ENCODE measurements at places on chromosomes 1 and 21.

- no peak for DNase-seq
Measured at GRCh38 chr1:111272081-111272480, 18.6 kb upstream of the CHIA start.

- no peak for DNase-seq
Measured at GRCh38 chr1:235486321-235486720, 17.9 kb downstream of the B3GALNT2 start.

GRCh38 chr1:22388671-22389450 lies 62.8 kb upstream of the ZBTB40 start:
- DNase-seq: no peak

- no peak for DNase-seq
Measured at GRCh38 chr1:203643213-203644045, 16.8 kb downstream of the ATP2B4 start.

- no peak for DNase-seq
Measured at GRCh38 chr1:9293533-9294404, 1.1 kb downstream of the SPSB1 start.

DNA sequence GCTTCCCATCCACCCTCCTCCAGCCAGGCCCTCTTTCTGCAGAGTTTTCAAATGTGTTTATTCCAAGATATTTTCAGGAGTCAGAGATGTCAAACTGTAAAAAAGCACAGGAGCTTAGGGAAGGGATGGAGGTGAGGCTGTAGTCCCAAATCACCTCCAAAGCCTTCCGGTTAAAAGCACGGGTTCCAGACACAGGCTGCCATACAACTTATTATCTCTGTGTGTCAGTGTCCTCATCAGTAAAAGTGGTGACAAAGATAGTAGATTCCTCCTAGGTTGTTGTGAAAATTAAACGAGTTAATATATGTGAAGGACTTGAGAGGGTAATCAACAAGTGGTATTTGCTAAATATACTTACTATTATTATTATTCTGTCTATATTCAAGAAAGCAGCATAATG lies 15.1 kb downstream of the S100A7A start:
- DNase-seq: no peak

GRCh38 chr1:78527706-78528105 lies 36.9 kb downstream of the PTGFR start:
- DNase-seq: no peak

DNA sequence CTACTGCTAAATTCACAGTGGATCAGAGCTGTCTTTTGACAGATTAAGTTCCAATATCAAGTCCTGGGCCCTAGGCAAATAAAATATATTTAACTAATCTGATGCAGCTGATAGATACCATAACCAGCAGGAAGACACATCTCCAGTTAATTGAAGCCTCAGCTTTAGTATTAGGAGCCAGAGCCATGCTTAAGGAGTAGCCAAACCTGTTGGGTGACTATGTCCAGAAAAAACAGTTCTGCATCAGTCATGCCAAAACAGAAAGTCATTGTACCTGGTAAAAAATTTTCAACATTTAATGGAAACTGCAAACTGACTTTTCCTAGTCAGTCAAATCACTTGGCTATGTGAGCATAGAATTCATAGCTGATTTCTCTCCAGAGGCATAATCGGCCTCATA lies 200.5 kb upstream of the RUNX1 start:
- DNase-seq: no peak

DNA sequence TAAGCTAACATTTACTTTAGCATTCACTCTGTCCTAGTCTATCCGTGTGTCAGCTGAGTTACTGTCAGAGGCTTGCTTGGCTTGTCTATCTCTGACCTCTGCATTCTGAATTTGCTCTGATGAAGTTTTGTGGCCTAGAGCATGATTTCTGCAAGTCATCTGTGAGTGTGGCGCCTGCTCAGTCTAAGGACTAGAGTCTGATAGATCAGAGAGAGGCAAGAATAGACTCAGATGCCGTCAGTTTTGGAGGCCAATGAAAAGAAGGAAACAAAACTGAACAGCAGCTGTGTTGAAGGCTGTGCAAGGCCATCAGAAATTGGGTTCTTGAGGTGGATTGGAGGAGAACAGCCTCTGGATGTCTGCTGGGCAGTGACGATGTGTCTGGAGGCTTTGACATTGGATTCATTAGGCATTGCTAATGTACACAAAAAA lies 573.1 kb downstream of the USP25 start:
- DNase-seq: no peak

GRCh38 chr1:184048561-184049240 lies 2.8 kb upstream of the TSEN15 start:
- DNase-seq: no peak

- DNase-seq: peak; percentile 3
Measured at GRCh38 chr21:29195981-29196669, 65.7 kb downstream of the MAP3K7CL start.

DNA sequence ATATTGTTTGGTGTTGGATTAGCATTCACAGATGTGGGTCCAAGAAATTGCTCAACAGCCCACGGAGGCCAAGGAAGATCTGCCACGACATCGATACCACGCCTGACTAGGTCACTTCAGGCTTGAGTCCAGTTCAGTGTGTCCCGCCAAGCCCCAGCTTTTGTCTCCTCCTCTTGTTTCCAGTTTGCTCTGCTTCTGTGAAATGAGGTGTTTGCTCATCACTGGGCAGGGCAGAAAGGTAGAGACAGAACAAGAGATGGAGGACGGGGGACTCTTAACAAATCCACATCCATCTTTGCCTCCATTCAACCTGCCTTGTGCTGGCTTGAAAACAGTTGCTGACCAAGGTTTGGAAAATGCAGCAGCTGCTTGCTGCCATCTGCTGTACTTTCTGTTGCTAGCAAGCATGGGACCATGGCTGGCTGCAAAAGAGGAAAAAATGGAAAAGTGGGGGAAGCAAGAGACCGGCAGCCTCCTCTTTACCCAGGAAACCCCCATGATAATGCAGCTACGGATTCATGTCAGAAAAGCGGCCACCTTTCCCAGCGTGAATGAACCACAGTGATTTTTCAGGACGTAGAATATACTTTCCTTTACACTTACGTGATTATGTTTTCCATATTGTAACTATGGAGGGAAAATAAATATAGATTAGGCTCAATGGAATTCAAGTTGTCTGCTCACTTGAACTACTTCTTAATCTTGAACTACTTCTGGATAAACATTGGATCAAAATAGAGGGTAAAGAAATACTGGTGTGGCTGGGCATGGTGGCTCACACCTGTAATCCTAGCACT lies 80.2 kb upstream of the GREM2 start:
- no peak for DNase-seq

GRCh38 chr1:93239863-93240262 lies 59.3 kb downstream of the CCDC18 start:
- no peak for DNase-seq

DNA sequence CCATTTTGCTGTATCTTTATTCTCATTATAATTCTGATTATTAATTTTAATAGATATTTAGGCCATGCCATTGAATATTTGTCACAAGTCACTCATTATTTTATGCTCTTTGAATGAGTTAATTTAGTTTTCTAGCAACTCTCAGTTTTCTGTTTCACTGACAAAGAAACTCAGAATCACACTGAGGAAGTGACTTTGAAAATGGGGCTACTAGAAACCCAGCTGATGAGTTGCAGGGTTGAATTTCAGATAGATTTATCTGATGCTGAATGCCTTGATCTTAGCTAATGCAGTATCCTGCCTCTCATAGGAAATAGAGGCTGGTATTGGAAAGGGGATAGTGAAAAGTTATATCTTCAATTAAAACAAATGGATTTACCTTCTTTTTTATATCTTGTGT lies 67.4 kb upstream of the PLA2G4A start:
- DNase-seq: no peak

DNA sequence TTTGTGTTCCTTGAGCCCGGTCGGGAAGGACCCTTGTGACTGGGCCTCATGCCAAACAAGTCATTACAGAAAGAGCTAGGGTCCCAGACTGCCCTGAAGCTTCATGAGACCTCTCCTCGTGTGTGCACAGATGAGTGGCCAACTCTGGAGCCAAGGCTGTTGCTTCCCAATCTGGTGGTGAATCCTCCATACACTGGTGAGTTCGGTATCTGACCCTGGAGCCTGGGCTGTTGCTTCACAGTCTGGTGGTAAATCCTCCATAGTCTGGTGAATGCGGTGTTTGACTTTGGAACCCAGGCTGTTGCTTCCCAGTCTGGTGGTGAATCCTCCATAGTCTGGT lies 737.8 kb downstream of the MATN1 start:
- DNase-seq: no peak

- DNase-seq: peak; percentile 85
Measured at GRCh38 chr1:28581531-28582247, 10.4 kb upstream of the RAB42 start.

DNA sequence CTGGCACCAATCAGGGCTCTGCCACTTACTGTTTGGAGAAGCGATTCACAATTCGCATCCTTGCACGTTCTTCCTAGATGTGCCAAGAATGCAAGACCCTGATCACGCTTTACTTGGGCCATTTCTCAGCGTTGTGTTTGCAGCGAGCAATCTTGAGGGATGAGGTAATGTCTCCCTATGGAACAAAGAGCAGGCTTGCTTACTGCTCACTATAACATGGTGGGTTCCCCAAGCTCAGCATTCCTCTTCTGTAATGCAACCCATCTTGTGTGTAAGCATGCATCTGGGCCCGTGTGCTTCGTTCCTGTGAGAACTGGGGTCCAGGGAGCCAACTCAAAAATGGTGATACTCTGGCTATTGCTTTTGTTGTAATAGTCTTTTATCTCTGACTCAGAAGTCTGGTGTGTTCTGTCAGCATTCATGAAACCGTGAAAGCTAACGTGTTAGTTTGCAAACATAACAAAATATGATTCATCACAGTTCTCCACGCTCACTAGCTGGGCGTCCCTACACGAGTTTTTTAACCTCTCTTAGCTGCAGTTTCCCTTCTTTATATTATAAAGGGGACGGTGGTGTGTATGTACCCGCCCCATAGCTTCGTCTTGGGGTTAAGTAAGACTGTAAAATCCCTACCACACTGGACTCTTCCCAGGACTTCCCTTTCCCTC lies 33.3 kb downstream of the DNTTIP2 start:
- no peak for DNase-seq

DNA sequence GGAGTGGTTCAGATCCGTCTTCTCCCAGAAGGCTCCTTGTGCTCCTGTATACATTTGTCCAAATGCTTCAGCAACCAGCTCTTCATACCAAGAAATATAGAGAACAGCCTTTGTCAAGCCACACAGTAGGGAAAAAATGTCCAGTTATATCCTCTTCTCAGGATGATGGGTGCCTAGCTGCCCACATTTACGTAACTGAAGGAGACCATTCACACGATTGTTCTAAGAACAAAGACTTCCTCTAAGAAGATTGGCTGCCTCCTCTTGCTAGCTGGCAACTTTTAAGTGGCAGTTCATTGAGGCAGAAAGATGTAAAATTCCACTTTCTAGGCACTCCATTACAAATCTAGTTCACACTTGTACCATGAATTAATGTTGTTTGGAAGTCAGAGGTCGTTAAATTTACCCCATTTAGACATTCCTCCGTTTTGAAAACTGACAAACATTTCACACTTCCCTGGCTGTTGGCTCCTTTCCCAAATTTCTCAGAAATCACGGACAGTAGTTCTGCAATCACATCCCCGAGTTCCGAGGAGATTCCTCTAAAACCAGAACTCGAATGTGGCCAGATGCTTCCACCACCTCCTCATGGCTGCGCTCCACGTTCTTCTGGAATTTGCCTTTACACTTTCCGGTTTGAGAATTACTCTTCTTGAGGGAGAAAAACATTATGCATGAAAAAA lies 45.6 kb upstream of the CSF1 start:
- no peak for DNase-seq

DNA sequence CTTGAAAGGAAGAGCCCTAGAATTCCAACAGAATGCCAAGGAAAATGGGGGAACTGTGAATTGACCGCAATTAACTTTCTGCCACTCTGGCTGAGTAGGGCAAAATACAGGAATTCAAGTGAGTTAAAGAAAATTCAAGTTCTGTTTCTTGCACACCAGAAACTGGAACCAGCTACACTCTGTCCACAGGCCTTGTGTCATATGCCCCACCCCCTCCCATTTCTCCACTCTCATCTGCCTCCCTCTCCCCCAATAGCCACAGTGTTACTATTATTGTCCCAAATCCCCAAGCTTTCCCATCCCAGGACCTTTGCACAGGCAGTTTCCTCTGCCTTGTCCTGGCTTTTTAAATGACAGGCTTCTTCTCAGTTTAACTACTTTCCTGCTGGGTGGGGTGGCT lies 4.3 kb upstream of the STK40 start:
- no peak for DNase-seq

DNA sequence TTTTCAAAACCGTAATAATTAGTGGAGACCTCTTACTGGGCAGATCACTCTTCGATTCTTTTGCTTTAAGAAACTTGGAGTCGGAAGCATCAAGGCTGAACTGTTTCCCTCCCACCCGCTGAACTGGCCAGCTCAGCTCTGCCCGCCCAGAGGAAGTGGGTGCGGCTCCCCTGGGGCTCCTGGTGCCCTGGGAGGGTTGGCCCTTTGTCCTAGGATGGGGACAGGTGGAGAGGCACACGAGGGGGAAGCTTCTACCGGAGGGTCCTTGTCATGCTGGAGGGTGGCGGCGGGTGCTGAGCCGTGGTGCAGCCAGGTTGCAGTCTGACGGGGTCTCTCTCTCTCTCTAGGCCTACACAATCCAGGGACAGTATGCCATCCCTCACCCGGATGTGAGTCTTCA lies 64.3 kb upstream of the COL6A1 start:
- DNase-seq: no peak

DNA sequence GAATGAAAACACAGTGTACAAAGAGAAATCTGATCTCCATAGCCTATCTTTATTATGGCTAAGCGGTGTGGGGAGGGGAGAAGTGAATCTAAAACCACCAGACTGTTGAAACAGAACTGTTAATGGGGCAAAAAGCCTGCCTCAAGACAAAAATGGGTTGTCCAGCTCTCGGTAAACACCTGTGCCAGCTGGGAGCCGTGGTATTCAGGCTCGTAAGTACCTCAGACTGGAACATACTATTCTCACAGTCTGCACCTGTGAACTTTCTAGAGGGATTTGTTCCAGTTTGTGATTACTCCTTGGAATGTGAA lies 42.7 kb upstream of the ATP1A1 start:
- DNase-seq: no peak

DNA sequence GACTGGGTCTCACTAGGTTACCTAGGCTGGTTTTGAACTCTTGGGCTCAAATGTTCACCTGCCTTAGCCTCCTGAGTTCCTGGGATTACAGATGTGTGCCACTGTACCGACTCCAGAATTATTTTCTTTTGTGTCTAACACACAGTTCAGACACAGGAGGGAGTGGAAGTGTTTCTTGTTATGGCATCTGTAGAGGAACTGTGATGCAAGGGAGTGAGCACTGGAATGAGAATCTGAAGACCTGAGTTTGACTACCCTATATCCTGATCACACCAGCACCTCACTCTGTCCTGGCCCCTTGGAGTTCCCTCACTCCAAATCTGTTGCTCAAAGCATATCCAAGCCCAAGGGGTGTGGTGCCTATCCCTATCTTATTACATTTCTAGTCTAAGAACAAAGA lies 15.2 kb downstream of the OPTC start:
- DNase-seq: no peak

GRCh38 chr21:46035809-46036695 lies 54.5 kb downstream of the COL6A1 start:
- no peak for DNase-seq

DNA sequence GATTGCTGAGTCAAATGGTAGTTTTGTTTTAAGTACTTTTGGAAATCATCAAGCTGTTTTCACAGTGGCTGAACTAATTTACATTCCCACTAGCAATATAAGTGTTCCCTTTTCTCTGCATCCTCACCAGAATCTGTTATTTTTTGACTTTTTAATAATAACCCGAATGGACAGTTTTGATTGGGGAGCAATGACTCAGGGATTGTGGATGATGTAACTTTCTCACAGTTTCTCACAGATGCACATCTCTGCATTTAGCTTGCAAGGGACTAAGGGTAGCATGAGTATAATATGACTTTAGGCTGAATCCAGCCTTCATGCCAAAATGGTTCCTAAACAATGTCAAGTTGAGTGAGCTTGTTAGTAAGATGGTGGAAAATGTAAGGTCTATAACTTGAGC lies 90.2 kb downstream of the C4BPA start:
- no peak for DNase-seq

Measured in stimulated activated CD8-positive, alpha-beta memory T cell treated with anti-CD3 and anti-CD28 coated beads, Interleukin-4, amount 100 ng/mL, for 1 hour (primary cell).